Activated CD4-positive, CD25-positive, alpha-beta regulatory T cell (primary cell): ENCODE measurements at places on chromosomes 6 and 20.

DNA sequence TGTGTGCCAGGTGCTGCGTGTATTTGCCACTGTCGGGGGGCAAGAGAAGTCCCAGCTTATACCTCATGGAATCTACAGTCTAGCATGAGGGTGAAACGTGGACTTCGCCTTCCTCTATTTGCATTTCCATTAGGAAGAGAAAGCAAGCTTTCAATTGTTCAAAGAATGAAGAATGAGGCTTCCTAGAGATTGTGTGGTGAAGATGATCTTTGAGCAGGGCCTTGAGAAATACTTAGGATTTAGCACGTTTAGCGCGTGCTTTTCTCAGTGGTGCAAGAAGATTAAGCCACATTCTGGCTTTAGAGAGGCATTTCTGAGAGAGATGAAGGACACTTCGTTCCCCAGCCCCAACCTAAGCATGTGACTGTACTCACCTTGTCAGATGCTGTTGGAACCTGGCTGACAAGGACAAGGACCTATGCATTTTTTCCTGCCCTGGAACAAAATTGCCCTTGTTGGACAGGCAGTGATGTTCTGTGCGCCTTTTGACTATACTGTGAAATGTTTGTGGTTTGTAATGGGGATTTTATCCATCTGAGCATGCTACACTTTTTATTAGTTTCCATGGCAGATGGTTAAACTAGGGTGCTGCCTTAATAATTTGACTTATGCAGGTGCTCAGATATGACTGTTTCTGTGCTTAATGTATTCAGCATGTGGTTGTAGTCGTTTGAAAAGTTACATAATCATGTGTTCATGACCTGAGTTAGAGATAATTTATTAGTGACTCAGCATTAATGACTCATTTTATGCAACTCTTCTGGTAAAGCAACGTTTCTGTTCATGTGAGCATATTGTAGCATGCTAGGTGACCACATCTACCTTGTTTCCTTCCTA is 10.7 kb downstream of the TULP4 start:
- no peak for DNase-seq

DNA sequence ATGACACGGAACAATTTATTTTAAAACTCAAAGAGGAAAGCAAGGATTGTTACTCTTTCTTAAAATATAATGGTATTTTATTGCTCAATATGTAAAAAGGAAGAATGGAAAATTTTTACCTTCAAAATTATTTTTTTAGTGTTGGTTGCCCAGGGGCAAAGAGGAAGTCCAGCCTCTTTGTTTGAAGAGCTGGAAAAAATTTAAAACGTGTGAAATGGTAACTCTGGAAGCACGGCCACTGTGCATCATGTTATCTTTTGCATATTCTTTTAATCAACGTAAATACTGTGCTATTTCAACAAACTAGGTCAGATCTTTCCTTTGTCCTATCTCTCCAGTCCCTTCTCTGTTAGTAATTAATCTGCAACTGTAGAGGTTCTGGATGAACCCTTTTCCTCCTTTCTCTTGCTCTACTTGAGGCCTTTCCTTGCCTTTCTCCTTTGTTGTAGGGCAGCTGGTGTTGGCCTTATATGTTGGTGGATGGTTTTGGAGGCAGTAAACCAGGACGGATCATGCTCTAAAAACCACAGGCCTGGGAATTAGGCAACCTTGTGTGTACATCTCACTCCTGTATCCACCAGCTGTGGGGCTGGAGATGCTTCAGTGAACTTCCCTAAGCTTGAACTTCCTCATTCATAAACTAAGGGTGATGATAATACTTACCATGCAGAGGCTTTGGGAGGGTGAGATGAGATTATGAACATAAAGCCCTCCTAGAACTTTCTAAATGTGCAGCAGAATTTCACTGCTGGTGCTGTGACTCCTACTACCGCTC is 143.3 kb downstream of the PRL start:
- DNase-seq: no peak

DNA sequence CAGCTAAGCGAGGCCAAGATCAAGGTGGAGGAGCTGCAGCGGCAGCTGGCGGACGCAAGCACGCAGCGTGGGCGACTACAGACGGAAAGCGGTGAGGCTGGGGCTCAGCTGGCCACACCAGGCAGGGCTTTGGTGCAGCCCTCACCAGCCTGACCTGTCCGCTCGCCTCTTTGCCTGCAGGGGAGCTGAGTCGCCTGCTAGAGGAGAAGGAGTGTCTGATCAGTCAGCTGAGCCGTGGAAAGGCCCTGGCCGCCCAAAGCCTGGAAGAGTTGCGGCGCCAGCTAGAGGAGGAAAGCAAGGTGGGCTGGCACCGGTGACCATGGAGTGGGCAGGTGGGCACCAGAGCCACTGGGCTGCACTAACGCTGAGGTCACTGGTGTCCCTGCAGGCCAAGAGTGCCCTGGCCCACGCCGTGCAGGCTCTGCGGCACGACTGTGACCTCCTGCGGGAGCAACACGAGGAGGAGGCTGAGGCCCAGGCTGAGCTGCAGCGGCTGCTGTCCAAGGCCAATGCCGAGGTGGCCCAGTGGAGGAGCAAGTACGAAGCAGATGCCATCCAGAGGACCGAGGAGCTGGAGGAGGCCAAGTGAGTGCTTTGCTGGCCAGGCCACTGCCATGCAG is 42.8 kb downstream of the MYH7B start:
- DNase-seq: no peak

DNA sequence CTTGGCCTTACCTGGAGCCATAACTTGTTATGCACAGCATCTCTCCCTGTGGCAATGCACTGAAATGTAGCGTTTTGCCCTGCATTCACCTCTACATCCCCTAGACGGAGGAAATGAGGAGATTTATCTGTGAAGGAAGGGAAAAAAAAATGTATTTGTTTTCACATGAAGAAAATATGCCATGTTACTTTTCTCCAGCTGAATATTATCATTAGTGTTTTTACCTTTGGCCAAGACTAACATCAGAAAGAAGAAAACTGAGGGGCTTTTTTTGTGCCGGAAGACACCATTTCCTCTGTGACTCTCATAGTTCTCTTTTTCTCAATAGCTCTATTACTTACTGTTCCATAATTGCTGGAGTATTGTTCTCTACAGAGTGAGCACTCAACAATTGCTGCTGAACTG is 280.4 kb downstream of the PTPRK start:
- DNase-seq: no peak

DNA sequence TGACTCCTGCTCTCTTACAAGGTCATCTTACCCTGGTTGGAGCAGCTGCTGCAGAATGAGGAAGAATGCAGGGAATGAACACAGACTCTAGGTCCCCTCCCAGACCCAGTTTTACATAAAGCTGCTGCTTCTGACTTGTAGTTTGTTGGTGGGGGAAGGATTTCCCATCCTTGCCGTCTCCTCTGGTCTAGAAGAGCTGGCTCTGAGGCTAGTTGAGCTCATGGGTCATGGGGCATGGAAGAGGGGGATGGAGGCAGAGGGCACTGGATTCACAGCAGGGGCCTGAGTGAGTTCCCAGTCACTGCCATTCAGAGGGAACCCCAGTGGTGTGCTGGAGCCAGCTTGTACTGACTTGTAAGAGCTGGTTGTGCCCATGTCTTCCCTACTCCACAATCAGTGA is 9.2 kb upstream of the GUCA1A start:
- no peak for DNase-seq

GRCh38 chr20:31930779-31931178 is 21.1 kb downstream of the PDRG1 start:
- DNase-seq: no peak

GRCh38 chr6:71324194-71324785 is 35.7 kb downstream of the OGFRL1 start:
- DNase-seq: no peak

GRCh38 chr6:170044836-170045562 is 245.9 kb downstream of the DLL1 start:
- DNase-seq: no peak
